Large intestine (tissue), 12 donors: ENCODE measurements at places on chromosomes 16 and 17.

- no peak for DNase-seq
Observed at GRCh38 chr16:1097156-1097555, 1.1 kb upstream of the C1QTNF8 start.

DNA sequence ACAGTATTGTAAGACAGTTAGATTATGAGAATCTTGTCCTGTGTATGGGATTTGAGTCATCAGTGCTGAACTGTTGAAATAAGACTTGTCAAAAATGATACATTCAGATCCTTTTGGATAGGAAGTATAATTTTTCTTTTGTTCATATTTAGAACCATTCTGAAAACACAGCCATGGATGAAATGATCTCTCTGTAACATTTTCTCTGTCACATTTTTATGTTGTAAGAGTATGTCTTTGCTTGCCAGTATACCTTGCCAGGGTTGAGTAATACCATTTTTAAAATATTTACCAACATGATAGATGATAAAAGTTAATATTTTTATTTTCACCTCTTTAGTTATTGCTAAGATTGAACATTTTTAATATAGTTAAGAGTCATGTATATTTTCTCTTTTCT, 45.0 kb downstream of the NSRP1 start:
- DNase-seq = no peak

GRCh38 chr17:2020721-2021120, 4.4 kb downstream of the RTN4RL1 start:
- no peak for DNase-seq

GRCh38 chr17:1294157-1294717, 14.8 kb downstream of the TRARG1 start:
- DNase-seq = no peak

GRCh38 chr16:88276591-88276990, 106.2 kb upstream of the ZNF469 start:
- DNase-seq = no peak

DNA sequence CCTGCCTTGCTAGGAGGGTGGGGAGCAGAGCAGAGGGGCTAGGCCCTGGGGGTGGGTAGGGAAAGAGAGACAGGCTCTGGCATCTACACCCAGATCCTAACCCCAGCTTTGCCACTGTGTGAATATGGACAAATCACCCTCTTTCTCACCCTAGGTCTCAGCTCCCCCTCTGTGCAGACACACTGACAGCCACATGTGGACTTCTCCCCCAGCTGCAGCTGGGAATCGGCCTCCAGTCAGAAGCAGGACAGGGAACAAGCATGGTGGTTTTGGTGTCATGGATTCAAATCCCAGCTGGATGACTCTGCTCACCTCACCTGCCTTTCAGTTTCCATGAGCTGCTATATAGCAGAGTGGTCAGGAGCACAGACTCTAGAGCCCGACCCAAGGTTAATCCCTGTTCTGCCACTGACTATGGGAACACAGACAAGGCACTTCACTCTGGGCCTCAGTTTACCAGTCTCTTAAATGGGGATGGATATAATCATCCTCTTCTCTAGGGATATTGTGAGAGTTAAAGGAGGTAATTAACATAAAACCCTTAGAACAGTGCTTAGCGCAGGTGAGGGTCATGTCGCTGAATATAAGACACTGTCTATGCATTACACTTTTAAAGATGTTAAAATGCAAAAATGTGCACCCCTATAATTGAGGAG, 26.2 kb upstream of the MAP3K14 start:
- DNase-seq = no peak

GRCh38 chr16:83494459-83494858, 313.3 kb upstream of the HSBP1 start:
- DNase-seq = no peak

DNA sequence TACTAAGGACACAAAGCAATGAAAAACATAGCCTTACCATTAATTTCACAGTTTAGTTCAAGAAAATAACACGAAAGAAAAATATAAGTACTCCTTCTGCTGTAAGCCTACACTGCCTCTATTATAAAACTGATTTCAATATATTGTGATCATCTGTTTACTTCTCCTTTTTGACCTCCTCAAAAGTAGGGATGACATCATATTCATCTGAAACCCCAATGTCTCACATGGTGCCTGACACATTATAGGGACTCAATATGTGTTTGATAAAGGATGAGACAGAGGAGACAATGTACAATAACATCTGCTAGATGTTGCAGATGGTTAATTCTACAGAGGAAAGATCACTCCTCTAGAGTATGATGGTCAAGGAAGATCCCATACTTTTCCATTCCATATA, 118.4 kb upstream of the NOG start:
- no peak for DNase-seq

DNA sequence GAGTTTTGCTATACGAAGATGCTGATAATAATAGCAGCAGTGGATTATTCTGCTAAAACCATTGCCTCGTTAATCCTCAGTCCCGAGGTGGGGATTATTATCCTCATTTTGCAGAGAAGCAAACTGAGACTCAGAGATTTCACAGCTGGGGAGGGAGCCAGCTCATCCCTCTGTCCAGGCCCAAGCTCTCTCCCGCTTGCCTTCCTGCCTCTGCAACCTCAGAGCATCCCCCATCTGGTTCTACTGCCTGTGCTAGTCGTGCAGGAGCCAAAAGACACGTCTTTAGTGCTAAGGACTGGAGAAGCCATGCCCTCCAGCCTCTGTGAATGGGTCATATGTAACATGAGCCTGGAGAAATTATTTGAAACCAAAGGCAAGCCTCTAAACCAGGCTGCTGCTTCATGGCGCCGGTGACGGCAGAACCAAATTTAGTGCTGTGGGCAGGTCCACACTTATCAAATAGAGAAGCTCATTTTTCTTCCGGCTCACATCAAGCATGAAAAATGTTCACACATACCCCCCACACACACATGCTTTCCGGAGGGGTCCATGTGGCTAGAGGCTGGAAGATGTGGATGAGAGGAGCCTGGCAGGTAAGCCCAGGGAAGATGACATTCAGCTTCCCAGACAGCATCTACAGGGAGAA, 13.5 kb downstream of the MAPT start:
- no peak for DNase-seq

DNA sequence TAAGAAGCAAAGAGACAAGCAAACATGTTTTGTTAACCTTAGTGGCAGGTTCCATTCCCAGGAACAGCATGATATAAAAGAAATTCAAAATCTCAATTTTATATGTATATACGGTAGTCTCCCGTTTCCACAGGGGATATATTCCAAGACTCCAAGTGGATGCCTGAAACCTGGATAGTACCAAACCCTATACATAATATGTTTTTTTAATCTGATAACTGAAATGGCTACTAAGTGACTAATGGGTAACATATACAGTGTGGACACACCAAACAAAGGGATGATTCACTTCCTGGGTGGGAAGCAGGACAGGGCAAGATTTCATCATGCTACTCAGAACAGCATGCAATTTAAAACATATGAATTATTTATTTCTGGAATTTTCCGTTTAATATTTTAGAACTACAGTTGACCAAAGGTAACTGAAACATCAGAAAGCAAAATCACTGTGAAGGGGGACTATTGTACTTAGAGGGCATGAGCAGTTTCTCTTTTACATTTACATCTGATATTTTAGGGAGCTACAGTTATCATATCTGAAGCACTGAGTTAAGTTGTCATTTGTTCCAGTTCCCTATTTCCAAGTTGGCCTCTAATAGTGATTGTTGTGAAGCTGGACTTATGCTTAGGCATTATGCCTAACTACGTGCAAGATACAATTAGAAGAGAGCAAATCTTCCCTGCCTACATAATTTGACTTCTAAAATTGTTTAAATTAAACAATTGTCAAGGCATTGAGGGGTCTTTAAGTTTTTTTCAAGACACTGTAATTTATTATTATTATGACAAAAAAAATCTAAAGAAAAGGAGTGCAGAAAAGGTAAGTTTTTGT, 34.1 kb upstream of the ABCA6 start:
- DNase-seq = no peak

- no peak for DNase-seq
Observed at GRCh38 chr17:77281122-77281903, 140.5 kb downstream of the SEC14L1 start.

DNA sequence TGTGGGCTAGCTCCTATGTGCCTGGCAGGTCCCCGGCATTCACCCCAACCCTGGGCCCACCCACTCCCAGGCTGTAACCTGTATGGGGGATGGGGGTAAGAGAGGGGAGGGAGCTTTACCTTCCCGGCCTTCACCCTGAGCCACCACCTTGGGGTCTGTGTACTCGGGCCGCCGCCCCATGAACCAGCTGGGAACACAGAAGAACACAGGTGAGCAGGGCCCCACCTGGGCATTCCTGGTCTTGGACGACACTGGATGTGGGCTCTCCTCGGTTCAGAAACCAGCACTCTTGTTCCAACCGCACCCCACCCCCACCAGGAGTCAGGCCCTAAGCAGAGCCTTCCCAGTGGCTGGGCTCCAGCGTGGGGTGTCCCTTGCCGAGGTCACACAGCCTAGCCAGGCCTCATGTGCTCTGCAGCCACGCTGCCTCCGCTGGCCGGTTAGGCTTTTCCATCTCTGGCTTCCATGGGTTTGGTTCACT, 18.8 kb downstream of the B9D1 start:
- no peak for DNase-seq

GRCh38 chr17:31486351-31487062, 95.0 kb downstream of the RAB11FIP4 start:
- DNase-seq = peak; percentile 22

- DNase-seq = no peak
Observed at GRCh38 chr17:41907185-41907556, 11.6 kb downstream of the ACLY start.

GRCh38 chr17:49990331-49990730, 4.7 kb downstream of the DLX3 start:
- DNase-seq = no peak

GRCh38 chr17:43825567-43825966, 7.4 kb downstream of the MPP3 start:
- no peak for DNase-seq

DNA sequence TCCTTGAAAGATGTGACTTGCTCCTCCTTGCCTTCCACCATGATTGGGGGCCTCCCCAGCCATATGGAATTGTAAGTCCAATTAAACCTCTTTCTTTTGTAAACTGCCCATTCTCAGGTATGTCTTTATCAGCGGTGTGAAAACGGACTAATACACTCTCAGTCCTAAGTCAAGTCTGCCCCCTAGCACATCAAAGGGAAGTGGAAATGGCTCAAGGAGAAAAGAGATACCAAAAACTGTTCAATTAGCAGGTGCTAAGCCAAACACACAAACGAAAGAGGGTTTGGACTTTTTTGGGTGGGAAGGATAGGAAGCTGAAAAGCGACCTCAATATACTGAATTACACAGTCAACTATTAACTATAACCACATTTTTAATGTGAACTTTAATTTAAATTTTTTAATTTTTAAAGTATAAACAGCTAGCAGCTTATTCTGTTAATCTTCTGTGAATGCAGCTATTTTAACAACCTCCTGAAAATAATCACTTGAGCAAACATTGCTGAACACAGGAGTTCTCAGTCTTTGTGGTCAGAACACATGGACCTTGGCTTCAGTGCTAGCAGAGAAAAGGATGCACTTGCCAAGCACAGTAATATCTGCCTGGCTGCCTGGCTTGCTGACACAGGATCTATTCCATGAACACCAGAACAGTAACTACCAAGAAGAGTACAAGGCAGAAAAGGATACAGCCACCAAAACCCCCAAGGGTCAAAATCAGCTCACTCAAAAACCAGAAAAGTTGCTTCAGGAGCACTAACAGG, 10.9 kb downstream of the ZNF18 start:
- no peak for DNase-seq

DNA sequence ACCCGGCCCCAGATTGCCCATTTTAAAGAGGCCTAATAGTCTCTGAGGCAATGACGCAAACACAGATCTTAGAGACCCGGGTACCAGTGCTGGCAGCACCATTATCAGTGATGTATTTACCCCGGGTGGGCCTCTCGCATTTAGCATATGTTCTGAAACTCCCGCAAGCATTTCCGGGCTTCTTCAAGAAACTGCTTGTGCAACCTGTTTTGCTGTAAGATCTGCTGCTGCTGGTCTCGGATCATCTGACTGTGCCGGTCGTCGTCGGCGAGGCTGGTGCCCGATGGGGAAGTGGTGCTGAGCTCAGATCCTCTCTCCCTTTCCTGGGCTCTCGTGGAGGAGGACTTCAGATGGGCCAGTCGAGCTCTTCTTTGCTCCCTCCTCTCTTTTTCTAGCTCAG, 12.5 kb downstream of the CEP295NL start:
- DNase-seq = no peak

GRCh38 chr16:66150698-66151482, 215.6 kb upstream of the CDH5 start:
- DNase-seq = no peak

- no peak for DNase-seq
Observed at GRCh38 chr16:86735727-86736126, 157.4 kb downstream of the FOXL1 start.

- DNase-seq = no peak
Observed at GRCh38 chr17:50394711-50395110, 2.6 kb downstream of the LRRC59 start.

DNA sequence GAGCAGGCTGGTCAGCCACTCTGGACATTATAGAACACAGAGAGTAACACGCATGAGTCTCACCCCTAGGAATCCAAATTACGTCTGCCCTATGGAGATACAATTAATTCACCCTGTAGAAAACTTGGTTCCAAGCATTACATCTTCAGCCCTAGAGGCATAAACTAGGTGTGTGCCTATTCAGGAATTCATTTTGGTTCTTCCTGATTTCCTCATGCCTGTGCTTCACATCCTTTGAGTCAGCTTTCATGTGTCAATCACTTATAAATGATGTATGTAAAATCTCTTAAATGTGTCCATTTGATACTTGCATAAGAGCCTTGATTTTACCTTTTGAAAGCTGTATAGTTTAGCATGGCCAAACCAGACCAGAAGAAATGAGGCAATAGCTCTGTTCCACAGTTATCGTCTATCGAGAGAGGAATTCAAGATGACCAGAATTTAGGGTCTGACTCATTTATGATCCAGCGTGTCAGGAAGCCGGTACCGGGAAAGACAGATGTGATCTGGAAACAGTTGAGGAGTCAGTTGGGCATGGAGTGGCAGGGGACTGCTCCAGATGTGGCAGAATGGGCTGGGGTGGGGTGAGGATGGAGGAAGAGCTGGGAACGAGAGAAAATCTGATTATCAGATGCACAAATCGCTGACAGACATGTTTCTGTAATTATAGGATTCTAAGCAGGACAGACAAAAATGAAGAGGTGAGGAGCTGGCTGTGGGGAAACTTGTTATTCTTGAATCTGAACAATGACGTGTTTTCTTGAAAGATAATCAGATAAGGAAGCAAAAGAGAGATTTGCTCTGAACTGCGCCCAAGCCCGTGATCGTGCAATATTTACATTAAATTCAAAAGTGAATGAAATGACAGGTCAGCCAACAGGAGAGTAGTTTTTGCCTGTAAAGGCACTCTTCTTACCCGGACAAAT, 76.7 kb downstream of the C16orf95 start:
- no peak for DNase-seq
